ENCODE measurements at places on chromosomes 16 and 17.

DNA sequence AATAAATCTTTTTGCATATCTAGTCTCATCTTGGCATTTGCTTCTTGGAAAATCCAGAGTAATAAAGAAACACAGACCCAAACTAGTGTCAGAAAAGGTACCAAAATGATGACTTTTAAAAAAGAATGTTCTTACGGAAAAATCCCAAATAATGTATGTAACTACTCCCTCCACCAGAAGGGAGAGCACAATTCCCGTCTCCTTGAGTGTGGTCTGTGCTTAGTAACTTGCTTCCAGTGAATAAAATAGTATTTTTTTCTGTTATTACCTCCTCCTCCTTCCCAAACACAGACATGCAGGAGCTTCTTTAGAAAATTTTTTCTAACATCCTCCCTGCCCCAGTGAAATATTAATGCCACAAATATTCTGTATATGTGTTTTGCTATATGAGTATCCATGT lies 358.1 kb downstream of the ZFHX3 start:
- no peak for DNase-seq

- no peak for DNase-seq
Observed at GRCh38 chr16:67647681-67648080, 2.7 kb downstream of the CARMIL2 start.

DNA sequence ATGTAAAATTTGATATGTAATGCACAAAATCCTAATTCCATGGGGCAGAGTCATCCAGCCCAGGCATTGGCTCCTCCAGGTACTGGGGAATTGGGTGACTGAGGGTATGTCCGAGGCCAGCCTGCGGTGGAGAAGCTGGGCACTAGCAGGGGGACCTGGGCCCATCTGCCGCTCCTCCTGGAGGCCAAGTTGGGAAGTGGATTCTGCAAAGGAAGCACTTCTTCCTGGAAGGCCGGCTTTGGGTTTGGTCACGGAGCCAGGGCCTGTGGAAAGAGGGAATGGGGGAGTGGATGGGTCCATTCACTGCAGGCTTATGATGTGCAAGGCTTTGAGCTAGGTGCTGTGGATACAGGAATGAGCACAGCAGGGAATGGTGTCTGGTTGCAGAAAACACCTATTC lies 85.8 kb downstream of the GNAO1 start:
- DNase-seq, result no peak

- DNase-seq, result no peak
Observed at GRCh38 chr17:42512246-42512645, 23.8 kb upstream of the NAGLU start.

GRCh38 chr16:68539711-68540239 lies 684 bp downstream of the ZFP90 start:
- no peak for DNase-seq

DNA sequence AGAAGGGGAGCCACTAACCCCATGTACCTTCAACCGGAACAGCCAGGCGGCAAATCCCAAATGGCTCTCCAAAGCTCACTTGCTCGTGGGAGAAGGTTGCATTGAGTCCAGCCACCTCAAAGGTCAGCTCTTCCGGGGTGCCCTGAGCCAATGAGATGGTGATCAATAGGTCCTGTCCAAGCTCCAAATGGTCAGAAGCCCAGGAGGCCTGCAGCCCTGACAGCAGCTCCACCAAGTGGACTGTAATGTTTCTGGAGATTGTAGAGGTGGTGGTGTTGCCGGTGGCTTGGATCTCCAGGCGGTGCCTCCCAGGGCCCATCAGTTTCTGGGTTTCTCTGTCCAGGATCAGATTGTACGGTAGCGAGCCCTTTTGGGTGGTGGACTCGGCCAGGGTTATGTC lies 39.9 kb upstream of the BCO1 start:
- DNase-seq, result no peak

DNA sequence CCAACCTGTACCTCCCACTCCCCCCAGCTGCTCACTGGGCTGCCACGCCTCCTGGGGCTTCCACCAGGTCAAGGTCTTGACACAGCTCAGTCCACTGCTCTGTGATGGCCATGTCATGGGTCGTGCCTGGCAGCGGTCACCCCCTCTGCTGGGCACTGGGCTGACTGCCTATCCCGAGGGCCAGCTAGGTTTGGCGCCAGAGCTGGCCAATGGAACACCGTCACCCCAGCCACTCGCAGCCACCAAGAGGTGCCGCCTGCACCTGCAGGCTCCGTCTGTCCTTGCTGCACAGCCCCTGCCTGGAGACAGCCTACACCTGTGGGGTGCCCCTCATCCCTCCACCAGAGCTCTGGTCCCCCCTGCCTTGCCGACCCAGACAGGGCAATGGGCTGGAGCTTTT lies 4.5 kb upstream of the RAB40C start:
- no peak for DNase-seq

GRCh38 chr17:80516171-80516932 lies 28.3 kb upstream of the RPTOR start:
- no peak for DNase-seq

- DNase-seq, result no peak
Observed at GRCh38 chr17:39064819-39065218, 86.6 kb downstream of the PLXDC1 start.

DNA sequence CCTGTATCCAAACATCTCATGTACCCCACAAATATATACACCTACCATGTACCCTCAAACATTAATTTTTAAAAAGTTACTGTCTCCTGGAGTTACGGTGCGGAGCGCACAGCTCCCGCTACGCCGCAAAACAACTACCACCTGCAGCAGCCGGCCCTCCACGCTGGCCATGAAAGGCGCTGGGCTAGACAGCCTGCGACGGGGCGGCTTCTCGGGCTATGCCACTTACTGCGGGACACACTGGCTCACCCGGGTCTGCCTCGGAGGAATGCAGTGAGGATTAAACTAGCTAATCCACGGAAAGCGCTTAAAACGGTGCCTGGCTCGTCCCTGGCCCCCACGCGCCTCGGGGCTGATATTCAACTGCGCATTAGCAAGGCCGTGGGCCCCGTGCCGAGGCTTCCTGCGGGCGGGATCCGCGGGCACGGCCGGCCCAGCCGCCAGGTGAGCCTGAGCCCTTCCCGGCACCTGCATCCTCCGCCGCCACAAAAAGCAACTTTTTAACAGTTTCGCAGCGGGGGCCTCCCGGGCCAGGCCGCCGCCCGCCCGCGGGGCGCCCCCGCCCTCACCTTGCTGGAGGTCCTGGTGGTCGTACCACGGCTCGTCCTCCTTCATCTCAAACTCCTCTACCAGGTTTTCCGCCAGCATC lies 633 bp downstream of the CDR2 start:
- DNase-seq, result peak; percentile 9
